ENCODE measurements at places on chromosomes 1 and 21. TPM values are rescaled to one million over a fixed set of nuclear protein-coding genes. Genes with fewer than 3 reads are reported as not detected.

C1QTNF12 gene
- 9.1 TPM for total RNA-seq

PTPN22 gene
- total RNA-seq: not detected

OPTC gene
- not detected for total RNA-seq

BARHL2 gene
- total RNA-seq: 0.27 TPM

- DNase-seq: no peak
These were observed 6.4 kb downstream of the TTC22 start for GRCh38 chr1:54794451-54795355.

DNA sequence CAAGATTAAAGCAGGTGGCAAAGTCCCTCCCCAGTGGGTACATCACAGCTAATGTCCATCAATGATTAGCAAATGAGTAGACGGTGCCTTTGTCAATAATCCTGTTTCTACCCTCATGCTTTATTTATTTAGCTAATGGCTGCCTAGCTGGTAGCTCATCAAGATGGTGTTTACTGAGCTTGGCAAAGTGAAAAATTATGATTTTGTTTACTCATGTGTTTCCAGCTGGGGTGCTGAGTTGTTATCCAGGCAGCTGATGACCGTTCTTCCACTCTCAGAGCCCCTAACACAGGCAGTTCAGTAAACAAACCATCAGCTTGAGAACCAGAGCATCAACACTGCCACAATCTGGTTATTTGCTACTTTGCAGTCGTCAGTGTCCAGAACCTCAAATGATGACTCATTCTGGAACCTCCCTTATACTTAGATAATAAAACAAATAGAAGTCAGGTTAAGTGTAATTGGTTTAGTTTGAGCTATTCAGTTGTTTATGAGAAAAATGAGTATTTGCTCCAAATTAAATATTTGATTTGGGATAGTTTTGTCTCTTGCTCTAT is 163.9 kb downstream of the ST6GALNAC5 start:
- DNase-seq: no peak
